CD4-positive, alpha-beta T cell treated with Interleukin-12 subunit alpha and Interleukin-12 subunit beta, for 1 hour (primary cell): ENCODE measurements at places on chromosomes 12 and 14.

GRCh38 chr12:77493302-77494168 lies 337.2 kb upstream of the NAV3 start:
- no peak for DNase-seq

GRCh38 chr12:89390802-89391673 lies 38.7 kb upstream of the DUSP6 start:
- no peak for DNase-seq

- no peak for DNase-seq
Measured at GRCh38 chr14:75794615-75795038, 133.6 kb downstream of the TTLL5 start.

DNA sequence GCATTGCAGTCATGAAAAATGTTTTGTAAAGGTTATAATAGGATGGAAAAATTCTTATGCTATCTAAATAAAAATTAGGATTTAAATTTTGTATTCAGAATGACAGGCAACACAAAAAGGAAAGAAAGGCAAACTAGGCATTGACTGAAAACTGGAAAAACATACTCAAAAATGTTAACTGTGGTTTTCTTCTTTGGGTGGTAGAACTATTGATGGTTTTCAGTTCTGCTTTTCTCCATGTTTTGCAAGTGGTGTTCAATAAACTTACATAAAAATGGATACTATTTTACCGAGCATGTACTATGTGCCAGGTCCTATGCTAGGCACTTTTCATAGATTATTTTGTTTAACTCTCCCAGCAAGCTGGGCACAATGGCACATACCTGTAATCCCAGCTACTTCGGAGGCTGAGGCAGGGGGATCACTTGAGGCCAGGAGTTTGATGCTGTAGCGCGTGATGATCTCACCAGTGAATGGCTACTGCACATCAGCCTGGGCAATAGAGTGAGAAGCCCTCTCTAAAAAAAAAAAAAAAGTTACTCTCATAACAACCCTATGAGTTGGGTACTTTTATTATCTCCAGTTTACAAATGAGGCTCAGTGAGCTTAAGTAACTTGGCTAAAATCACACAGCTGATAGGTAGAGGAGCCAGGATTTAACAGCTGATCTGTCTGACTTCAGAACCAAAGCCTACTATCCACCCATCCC lies 26.3 kb upstream of the TCP11L2 start:
- no peak for DNase-seq

- DNase-seq = no peak
Measured at GRCh38 chr12:69908203-69908602, 83.2 kb downstream of the MYRFL start.

DNA sequence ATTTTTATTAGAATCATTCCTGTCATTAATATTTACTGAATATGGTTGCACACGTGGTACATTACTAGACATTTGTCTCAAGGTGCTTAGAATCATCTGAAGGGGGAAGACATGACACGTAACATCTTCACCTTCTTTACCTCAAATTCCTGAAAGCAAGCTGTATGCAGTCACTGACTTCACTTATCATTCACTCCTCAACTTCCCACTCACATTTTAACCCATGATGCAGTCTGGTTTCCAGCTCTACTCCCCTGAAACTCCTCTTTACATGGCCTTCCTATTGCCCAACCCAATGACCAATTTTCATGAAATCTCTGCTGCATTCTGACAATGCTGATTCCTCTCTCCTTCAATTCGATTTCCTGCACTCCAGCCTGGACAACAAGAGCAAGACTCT lies 5.8 kb upstream of the PSMC6 start:
- no peak for DNase-seq

DNA sequence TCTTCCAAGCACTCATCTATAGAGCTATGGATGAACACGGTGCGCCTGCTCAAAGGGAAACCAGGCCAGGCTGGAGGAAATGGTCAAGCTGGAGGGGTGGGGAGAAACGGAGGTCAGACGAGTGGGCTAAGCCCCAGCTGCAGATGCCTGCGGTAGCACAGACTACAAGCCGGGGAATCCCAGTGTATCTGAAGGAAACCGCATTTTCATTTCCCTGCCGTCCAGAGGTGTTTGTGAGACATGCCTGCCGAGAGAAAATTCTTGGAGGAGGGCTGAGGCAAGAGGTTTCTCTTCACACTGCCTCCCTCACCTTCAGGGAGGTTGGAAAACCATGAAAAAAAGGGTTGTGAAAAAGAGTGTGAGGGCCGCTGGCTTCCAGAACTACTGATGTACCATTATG lies 102.0 kb upstream of the FOXN3 start:
- no peak for DNase-seq

GRCh38 chr12:132069336-132069985 lies 74.7 kb downstream of the DDX51 start:
- DNase-seq = no peak

DNA sequence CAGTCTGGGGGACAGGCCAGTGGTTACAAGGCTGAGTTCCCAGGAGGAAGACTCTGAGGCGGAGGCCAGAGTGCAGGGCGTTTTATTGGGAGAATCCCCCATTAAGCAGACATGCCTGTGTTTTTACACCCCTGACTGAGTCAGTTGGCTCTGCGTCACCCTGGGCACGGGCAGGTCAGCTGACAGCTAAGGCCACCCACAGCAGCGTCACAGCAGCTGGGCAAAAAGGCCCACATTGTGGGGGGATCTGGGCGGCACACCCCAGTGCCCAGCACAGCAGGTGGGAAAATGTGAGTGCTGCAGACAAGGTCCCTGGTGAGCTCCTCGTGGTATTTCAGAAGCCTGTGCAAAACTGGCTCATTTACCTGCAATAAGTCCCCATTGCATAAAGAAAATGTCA lies 184.7 kb downstream of the AACS start:
- DNase-seq = no peak

DNA sequence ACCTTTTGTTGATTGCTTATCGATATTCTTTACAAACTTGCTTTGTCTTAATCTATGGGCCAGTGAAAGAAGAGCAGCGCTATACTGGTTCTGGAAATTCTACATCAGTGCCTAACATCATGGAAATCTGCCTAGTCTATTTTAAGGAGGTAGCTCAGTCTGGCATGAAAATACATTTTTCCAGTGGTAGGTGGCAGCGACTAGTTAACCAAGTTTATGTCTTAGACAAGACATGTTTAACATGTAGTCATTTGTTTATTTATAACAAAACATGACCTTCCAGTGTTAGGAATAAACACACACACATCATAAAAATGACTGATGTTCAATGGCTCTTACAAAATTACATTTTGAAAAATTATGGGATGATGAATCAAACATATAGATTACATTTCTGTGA lies 336.0 kb upstream of the SOX5 start:
- no peak for DNase-seq

DNA sequence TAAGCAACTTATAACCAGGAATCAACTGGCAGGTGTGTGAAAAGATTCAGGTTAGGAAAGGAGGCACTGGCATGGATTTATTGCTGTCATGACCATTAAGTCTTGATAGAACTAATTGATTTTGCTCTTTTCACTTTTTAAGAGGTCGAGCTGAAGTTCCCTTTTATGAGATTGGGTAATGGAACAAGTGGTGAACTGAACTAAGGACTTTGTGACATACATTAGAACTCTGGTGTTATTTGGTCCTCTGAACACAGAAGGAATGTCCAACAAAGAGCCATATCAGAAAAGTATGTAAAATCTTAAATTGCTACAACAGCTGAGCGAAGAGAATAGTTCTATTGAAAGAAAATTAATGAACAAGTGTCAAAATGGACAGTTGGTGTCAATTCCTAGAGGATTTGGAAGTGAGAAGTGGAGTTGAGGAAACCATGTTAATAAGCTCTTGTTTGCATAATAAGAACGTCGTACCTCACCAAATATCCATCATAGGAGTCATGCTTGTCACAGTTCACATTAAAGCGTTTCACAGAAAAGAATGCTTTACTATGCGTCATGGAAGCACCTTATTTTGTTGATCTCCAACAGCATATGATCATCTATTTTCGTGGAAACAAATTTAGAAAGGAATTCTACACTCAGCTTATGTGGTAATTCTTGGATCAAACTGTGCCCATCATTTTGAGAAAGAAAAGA lies 8.4 kb upstream of the MYF6 start:
- no peak for DNase-seq

GRCh38 chr12:113092607-113093408 lies 36.3 kb downstream of the DTX1 start:
- no peak for DNase-seq

- DNase-seq = no peak
Measured at GRCh38 chr12:107761502-107761904, 566 bp upstream of the PRDM4 start.

DNA sequence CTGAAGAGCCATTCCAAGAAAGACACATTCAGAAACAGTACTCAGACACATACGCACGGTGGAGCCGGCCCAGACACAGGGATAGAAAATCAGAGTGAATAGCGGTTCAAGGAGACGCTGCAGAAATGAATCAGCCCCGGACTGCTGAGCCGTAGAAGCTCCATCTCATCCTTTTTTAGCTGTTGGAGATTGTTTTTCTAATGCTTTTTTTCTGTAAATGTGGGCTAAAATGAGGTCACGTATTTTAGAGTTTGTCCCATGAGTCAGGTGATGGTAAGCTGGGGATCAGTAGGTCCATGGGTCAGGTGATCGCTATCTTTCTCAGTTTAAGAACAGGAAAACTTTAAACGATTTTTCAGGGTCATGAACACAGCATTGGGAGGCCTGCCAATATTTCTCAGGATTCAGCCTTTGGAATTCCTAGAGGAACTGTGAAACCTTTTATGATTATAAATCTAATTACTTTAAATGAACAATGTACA lies 202.4 kb downstream of the ITPR2 start:
- DNase-seq = no peak

DNA sequence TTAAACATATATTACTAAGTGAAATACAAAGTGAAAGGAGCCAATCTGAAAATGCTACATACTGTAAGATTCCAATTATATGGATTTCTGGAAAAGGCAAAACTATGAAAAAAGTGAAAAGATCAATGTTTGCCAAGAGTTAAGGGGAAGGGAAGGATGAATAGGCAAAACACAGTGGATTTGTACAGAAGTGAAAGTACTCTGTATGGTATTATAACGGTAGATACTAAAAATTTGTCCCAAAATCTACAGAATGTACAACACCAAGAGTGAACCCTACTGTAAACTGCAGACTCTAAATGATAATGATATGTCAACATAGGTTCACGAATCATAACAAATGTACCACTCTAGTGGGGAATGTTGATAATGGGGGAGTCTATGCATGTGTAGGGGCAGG lies 17.8 kb downstream of the EEA1 start:
- DNase-seq = no peak

DNA sequence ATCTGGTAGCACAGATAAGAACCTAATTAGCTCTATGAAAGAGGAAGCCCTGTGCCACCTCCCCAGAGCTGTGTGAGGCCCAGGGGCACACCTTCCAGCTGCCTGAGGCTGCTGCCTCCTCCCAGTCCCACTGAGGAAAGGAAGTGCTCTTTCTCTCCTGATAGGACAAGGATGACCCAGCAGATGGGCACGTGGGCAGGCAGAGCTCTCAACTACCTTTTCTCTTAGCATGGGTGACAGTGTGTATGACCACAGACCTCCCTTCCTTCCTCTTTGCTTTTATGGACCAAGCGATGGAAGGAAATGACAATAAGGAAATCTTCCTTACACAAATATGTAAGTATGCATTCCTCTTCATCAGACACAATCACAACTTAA lies 127.6 kb upstream of the AMIGO2 start:
- peak; percentile 60 for DNase-seq

DNA sequence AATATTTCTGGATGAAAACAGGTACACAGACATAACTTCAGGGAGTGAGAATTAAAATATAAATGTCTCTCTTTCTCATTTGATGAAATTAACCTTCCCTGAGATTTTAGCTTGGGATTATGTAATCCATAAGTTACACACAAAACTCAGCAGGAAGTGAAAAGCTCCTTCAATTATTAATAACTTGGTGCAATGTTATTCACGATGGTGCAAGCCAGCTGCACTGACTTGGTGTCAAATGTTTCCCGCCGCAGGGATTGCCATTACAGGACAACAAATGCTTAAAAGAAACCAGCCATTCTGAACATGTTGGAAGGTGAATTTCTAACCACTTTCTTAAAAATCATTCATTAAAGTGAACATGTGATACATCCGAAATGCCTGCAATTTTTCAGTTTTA lies 250.4 kb downstream of the FOXN3 start:
- DNase-seq = no peak

DNA sequence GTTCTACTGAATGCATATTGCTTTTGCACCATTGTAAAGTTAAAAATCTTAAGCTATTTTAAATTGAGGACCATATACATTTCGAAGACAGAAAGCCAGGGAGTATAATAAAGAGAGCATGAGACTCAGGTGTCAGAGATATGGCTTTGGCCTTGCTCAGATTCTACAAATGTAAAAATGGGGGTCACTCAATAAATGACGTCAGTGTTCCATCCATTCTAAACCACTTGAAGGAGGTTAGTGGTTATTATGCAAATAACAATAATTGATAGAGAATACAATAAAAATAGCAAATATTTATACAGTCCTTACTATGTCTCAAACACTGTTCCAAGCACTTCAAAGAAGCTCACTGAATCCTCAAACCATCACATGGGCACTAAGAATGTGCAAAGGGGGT lies 20.1 kb downstream of the RTN1 start:
- DNase-seq = no peak

DNA sequence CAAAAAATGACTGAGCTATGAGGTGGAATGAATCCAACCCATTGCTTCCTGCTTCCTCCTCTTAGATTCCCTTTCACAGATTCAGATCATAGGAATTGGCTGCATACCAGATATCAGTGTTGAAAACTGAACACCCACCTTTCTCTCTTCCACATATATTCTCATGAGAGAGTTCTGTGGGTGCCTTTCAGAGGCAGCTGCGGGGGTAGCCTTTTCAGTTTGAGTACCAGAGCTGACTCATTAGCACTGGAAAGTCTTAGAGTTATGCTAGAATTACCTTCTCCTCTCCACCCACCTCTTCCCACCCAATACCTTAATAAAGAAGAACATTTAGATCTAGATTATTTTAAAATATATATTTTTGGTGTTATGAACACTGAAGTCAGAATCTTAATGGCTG lies 495.4 kb upstream of the SEL1L start:
- DNase-seq = no peak

- DNase-seq = no peak
Measured at GRCh38 chr12:21054334-21054733, 76.7 kb upstream of the SLCO1B1 start.

DNA sequence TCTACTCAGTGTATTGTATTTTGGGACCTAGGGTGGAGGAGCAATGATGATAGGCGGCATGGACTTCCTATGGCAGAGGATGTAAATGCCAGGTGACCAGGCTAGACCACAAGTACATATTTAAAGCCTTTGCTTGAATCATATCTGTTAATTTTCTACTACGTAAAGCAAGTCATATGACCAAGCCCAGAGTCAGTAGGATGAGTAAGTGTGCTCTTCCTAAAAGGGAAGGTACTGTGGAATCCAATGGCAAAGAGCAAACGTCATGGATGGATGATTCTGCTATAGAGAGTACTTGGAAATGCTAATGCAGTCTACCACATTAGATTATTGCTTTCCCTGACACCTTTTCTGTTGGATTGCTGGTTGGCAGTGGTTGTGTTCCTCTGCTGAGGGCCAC lies 16.8 kb downstream of the GPATCH2L start:
- DNase-seq = no peak
